Amniotic stem cell (primary cell): ENCODE measurements at places on chromosomes 6 and 20.

DNA sequence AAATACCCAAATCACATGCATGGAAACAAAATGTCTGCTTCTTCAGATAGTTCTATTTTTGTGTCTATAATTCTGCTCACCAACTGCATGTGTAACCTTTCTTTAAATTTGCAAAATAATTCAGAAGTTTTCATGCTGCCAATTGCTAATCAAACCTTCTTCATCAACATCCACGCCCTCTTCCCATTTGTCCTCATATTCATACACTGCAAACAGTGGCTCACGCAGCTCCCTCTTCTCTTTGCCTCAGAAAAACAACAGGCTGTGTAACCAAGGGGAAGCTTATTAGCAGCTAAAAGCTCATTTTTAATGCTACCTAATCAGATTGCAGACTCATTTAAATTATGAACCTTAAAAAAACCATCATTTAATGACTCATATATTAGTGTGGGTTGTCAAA is 555.0 kb upstream of the EPHA7 start:
- DNase-seq = no peak

DNA sequence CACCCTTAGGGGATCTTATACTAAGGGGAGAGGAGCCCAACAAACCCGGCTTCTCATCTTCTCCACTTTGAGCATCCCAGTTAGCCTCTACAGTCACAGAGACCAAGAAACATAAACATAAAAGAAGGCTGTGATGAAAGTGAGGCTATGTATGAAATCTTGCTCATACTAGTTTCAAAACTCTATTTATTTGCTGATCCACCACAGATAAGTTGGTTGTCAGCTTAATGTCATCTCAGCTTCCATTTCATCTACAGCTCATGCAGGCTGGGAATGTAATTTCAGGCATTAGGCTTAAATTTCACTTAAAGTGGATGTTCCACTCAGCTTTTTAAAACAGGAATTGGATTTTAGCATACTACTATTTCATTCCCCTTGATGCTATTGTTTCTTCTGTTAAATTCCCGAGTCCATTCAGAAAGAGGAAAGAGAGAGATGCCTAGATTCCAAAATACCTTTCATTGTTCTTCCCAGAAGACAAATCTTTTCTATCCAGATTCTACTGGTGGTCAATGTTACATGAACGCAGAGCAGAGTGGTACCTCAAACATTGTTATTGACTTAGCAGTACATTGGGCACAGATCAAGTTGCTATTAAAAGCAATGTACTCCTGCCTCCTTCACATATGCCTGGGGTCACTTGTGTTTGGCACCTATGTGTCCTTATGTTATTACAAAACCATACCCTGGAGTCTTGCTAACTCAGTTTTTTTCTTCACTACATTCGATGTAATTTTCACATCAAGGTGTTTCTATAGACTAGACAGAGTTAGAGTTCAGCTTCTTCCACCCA is 149.0 kb downstream of the HACE1 start:
- DNase-seq = no peak

DNA sequence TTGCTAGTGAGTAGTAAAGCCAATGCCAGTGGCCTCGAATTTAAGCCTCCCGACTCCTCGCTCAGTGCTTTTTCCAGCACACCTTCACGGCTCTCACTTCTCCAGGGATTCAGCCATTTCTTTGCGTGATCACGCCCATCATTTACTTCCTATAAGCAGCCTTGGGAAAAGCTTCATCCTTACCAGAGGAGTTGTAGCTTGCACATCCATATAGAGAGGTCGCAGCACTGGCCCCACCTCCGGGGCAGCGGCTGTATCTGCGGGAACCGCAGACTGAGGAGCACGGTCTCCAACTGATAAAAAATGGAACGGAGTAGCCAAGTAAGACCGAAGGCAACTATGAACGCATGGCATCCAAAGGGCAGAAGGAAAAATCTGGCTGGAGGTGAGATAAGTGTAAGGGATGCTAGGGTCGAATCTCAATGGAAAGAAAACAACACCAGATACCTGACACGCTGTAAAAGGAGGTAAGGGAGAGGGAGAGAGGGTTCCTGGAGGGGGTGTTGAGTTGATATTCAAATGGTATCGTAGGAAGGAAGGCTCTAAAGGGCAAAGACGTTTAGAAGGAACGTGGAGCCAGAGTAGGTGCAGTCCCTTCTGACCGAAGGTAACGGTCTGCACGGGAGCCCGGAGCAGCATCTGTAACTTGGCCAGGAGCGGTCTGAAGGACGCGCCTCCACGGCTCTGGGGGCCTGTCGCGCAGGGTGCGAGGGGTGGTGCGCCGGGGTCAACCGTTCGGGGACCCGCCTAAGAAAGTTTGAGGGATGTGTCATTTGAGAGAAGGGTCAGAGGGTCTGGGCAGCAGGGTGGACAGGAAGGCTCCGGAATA is 640 bp downstream of the NFS1 start:
- no peak for DNase-seq

GRCh38 chr20:21609221-21609620 is 95.4 kb upstream of the NKX2-2 start:
- DNase-seq = no peak

DNA sequence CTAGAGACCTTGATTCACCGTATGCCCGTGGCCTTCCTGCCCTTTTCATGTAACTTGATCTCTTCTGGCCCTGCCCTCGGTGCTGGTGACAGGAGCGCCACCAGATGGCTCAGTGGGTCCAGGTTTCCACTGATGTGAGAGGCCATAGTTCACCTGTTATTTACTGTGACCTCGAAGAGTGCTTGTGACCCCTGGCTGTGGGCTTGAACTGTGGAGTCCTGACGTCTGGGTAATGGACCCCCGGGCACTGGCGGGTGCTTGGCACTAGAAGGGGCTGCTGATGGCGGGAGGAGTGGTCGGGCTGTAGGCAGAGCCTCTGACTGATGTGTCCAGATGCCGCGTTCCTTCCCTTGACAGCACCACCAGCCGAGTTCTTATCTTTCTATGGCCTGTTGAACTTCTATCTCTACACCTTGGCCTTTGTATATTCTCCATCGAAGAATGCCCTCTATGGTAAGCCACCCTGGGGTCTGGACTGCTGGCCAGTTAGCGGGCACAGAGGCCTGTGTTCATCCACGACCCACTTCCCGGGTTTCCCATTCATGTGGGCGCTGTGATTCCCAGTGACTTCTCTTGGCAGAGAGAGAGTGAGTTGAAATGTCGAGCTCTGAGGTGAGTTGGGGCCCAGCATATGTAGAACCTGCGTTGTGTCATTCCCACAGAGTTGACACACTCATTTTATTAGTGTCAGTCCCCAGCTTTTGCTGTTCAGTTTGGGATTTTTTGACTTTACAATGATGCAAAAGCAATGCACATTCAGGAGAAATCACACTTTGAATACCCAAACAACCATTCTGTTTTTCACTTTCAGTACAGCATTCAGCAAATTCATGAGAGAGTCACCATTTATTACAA is 14.9 kb downstream of the DYNLT1 start:
- DNase-seq = no peak

GRCh38 chr6:87436435-87436834 is 28.7 kb downstream of the CFAP206 start:
- DNase-seq = peak; percentile 8

DNA sequence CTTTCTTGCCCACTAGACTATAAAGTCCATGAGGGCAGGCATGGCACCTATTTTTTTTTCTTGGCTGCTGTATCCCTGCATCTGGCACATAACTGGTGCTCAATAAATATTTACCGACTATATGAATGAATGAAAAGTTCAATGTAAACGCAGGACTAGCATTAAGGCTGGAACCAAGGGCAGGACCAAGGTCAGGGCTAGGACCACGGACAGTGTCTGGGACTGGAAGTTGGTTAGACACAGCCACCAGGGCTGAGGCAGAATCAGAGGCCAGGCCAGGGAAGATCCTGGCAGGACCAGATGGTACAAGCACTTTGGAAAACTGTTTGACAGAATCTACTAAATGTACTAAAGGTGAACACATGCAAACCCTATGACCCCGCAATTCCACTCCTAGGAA is 3.7 kb downstream of the TNXB start:
- DNase-seq = no peak

DNA sequence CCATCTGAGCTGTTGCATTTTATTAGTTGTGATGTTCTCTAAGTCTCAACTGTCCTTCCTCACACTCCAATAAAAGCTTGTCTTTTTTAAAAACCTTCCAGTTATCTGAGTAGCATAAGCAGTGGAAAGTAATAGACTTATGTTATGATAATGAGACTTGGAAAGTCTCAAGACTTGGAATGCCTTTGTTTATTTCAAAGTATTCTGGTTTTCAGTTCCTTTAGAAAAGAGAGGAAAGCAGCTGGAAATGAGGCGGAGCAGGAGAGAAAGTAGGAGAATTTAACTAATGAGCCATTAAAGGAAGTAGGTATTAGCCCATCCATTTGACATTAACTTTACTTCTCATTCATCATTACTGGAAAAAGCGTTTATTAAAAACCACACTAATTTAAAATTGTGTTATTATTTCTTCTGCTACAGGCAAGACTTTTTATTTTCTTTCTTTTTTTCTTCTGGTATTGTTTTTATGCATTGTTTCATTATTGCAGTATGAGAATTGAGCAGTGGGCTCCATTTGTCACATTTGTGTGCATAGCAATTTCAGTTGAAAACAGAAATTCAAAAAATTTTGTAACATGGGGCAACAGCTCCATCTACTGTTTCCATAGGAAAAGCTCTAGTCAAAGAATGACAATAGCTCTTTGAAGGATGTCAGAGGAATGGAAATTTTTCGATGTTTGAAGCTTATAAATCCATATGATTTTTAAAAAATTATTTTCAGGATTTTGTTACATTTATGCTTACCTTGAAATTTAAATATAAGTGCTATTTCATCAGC is 194.8 kb downstream of the COL9A1 start:
- no peak for DNase-seq

DNA sequence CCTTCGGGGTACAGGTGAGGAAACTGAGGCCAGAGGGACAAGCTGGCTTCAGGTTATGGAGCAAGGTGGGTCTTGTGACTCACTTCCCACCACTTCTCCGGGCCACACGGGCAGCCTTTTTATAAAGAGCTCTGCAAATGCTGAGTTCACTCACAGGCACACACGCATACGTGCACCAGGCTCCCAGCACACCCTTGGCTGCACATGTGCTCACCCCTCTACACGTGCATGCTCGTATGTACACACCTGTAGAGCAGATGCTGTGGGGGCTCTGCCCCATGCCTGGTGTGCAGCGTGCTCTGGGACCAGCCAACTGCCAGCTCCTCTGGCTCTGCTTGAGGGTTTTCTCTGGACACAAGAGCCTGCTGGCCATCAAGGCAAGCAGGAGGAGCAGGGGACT is 29.1 kb downstream of the VSTM2L start:
- no peak for DNase-seq

GRCh38 chr6:136403110-136403980 is 113.7 kb upstream of the BCLAF1 start:
- peak; percentile 46 for DNase-seq

DNA sequence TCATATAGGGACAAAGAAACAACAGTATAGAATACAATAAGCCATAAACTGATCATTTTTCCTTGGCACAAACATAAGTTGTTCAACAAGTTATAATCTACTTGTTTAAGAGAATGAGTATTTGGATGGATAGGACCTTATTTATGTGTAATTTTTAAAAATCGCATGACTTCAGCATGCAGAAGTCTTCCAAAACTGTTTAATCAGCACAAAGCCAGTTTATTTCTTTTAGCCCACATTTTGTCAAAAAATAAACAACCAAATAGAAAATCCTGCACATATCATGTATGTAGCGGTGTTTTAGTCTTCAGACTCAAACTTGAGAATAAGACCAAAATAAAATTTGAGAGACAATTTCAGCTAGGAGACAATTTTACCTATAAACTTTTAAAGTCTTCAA is 304.7 kb downstream of the TRDN start:
- no peak for DNase-seq

- no peak for DNase-seq
Observed at GRCh38 chr20:47400685-47401084, 44.2 kb upstream of the ZMYND8 start.
